Stimulated activated CD8-positive, alpha-beta memory T cell treated with anti-CD3 and anti-CD28 coated beads, Interleukin-4, amount 100 ng/mL, for 4 hours (primary cell): ENCODE measurements at places on chromosomes 4 and X.

DNA sequence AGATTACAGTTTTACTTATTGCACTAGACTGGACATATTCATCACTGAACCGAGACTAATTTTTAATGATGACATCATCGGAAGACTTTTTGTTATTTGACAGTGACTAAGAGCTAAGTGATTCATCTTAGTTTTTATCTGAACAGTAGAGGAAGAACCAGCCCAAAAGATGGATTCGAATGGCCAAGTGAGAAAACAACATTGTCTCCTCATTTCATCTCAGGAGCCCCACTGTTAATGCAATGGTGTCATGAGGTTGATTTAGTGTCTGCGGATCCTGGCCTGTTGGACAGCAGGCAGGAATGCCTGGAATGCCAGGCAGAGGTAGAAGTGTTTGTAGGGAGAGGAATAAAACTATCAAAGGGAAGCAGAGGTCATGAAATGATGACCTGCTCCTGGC, 37.8 kb upstream of the HPF1 start:
- no peak for DNase-seq

DNA sequence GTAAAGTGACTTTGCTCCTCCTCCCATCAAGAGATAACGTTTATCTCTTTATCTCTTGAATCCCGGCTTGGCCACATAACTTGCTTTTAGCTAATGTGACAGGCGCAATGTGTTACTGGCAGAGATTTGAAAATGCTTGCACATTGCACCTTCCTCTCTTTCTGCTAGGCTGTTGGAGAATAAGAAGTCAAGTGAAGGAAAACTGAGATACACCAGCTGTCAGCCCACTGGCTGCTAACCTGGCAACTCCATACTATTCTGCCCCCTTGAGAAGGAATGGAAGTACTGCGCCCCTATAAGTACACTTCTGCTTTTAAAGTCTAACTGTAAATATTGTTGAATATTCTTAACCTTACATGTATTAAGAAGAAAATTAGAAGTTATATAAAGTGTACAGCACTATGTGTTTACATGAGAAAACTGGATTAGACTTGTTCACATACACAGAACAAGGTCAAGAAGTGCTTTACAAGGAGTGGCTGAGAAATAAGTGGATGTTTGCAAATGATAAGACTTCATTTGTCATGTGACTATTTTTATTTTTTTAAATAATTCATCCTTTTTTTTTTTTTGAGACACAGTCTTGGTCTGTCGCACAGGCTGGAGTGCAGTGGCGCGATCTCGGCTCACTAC, 424.5 kb upstream of the CTSO start:
- no peak for DNase-seq

- no peak for DNase-seq
Measured at GRCh38 chr4:111959222-111959621, 186.0 kb upstream of the FAM241A start.

DNA sequence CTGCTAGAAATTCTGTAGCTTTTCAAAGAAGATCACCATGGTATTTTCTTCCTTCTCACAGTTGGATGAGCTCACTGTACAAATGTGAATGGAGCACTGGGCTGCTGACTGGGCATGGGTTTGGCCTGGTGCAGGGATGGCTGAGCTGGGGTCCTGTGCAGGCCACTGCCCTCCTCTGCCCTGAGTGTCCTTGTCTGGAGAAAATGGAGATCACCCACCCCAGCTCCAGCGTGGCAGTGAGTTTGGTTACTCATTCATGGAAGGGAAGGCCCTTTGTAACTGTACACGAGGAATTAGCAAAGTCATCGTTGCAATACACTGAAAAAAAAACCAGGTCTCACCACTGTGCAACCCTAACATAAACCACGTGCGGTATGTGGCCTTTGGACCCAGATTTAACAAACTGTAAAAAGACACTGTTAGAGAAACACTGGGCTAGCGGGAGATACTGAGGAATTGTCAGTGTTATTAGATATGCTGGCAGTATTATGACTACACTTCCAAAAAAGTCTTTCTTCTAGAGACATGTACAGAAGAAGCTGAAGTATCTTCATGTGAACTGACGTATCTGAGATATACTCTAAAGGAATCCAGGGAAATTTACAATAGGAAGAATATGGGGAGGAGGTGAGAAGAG, 16.1 kb upstream of the TBC1D14 start:
- no peak for DNase-seq

- no peak for DNase-seq
Measured at GRCh38 chr4:179678093-179678814, 2236.0 kb upstream of the AGA start.

GRCh38 chr4:6655924-6656323, 15.4 kb downstream of the MRFAP1 start:
- no peak for DNase-seq

DNA sequence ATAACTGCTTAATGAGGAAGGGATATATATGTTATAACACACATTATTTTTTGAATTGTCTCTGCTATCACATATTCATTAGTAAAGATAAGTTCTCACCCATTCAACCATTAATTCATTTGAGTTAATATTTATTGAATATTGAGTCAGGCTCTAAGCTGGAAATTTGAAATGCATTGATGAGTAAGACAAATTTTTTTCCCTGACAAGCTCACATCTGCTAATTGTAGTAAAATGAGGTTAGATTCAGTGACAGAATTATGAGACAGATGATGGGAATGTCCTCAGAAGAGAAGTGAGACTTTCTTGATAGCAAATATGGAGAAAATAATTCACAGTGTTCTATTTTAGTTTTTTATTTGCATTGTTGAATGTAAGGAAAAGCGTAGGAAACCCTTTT, 194.3 kb downstream of the SLC4A4 start:
- DNase-seq = no peak

DNA sequence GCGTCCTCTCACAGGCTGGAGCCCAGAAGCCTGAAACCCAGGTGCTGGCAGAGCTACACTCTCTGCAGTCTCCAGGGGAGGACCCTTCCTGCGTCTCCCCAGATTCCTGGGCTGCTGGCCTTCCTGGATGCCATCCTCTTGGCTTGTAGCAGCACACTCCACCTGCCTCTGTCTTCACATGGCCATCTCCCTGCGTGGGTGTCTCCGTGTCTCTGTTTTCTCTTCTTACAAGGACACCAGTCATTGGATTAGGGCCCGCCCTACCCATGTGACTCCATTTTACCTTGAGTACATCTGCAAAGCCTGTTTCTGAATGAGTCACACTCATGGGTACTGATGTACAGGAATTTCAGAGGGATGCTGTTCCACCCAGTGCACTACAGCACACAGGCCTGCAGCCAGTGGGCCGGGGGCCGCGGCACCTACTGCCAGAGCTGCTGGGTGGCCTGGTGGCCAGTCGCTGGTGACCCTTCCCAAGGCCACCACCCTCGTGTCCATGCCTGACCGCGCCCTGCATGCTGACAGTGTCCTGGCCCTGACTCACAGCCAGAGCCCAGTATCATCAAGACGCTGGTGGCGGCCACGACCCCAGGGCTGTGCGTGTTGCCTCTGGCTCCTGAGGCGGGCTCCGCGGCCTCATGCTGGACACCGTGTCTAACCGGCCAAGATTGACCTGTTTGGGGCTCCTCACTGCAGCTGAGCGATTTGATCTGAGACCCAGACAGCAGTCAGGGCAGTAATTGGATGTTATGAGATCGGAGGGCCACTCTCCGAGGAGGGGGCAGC, 63.6 kb upstream of the NKX1-1 start:
- no peak for DNase-seq

GRCh38 chr4:56462157-56462556, 5.3 kb upstream of the SRP72 start:
- no peak for DNase-seq

DNA sequence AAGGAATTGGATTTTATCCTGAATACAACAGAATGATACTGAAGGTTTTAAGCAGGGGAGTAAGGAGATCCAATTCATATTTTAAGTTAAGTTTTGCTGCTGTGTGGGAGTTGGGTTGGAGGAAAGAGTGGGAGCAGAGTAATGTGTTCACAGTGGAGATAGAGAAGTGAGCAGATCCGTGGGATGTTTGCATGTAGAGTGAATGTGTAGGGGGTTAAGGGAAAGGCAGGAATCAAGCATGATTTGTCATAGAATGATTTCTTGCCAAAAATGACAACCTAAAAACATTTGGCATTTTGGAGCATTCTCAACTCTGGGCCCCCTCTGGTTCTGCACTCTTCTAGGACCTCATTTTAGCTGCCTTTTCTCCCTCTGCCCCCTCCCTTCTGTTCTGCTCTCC, 76.6 kb downstream of the ARHGAP10 start:
- DNase-seq = no peak

- no peak for DNase-seq
Measured at GRCh38 chr4:148238086-148238485, 204.1 kb downstream of the NR3C2 start.

DNA sequence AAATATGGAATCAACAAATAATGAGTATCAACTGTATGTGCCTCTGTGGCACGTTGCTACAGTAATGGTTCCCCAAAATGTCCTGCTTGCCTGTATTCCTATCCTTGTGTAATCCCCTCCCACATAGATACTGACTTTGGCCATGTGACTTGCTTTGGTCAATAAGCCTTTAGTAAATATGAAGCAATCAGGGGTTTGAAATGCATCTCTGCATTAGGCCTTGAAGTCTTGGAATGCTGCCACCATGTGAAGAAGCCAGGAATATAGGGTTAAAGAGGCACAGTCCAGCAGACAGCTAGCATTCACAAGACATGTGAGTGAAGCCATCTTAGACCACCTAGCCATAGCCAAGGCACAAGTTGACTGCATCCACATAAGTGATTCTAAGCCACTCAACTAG, 190.9 kb downstream of the GABRB1 start:
- DNase-seq = no peak

DNA sequence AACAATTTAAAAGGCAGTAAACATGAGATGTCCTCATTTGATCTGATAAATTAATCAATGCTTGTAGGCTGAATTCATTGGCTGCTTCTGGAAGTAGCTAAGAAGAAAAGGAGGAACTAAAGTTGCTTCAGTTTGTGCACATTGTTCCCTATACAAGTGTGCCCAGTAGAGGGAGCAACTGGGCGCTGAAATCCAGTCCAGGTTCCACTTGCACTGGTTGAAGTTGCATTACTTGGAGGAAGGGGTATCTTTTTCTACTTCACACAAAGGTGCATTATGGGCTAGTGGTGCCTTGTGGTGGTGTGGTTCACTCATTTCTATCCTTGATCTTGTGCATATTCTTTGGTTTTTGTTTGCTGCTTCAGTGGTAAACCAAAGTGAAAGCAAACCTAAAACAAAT, 67.9 kb upstream of the SOX3 start:
- no peak for DNase-seq

DNA sequence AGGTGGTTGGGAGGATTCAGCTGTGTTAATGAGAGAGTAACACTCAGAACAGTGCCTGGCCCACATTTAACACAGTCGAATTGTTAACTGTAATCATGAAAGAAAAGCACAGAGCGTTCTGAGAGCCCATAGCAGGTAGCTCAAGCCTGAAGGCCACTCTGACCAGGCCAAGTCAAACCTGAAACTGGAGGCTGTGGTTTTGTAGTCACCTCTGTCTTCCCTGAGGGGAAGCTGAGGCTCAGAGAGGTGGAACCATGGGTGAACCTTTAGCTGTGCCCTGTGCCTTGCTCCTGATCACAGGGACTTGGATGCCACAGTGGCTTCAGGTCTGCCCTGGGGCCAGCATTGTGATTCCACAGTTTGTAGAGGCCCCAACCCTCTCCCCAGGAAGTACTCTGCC, 16.6 kb upstream of the UBA1 start:
- DNase-seq = no peak
